ENCODE measurements at places on chromosomes 5 and 9.

- DNase-seq, result no peak
These were observed 10.7 kb upstream of the PTGR1 start for GRCh38 chr9:111610149-111610548.

GRCh38 chr5:62268792-62269191 is 37.2 kb upstream of the KIF2A start:
- no peak for DNase-seq

- no peak for DNase-seq
These were observed 20.9 kb upstream of the ADAM19 start for GRCh38 chr5:157596487-157596886.

GRCh38 chr5:139974661-139975060 is 68.4 kb downstream of the NRG2 start:
- no peak for DNase-seq

DNA sequence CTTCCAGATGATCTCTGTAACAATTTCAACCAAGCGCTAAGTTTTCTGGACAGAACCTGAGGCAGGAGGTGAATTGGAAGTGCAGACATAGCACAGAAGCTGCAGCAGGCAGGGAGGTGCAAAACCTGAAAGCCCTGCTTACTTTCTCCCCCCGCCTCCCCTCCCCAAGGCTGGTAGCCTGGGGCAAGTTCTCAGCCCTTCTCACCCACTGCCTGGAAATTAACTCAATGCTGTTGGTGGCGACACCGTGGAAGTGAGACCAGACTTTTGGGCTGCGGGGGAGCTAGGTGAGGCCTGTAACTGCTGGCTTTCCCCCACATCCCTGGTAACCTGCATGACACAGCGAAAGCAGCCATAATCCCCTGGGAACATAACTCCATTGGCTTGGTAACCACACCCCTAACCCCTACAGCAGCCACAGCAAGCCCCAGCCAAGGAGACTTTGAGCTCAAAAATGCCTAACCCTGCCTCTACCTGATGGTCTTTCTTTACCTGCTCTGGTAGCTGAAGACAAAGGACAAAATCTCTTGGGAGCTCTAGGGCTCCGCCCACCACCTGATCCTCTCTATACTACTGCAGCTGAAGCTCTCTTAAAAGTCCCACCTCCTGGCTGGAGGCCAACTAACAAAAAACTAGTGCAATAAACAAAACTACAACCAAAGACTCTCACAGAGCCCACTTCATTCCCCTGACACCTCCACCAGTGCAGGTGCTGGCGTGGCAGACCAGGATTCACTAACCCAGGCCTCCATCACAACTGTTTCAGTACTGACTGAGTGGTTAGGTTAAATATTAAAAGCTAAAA is 11.9 kb upstream of the OR13C8 start:
- no peak for DNase-seq

- DNase-seq, result no peak
These were observed 406.2 kb upstream of the ZNF608 start for GRCh38 chr5:125152461-125153189.

- no peak for DNase-seq
These were observed at the start of gene TMEFF1 for GRCh38 chr9:100472788-100473275. TMEFF1 (plus strand) TSS chr9:100473149; CDS start chr9:100473545, 396 bp downstream.

- no peak for DNase-seq
These were observed 16.4 kb upstream of the C5orf58 start for GRCh38 chr5:170216257-170216864.

DNA sequence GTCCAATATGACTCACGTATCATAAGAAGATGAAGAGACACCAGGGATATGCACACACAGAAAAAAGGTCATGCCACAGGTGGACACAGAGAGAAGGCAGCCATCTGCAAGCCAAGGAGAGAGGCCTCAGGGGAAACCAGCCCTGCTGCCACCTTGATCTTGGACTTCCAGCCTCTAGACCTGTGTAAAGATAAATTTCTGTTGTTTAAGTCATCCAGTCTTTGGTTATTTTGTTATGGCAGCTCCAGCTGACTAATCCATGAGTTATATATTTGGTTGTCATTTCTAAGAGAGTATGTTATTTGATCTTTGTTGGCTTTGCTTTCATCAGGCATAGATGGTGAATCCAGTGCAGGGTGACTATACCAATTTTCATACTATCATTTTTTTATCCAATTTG is 130.2 kb upstream of the DAP start:
- DNase-seq, result no peak

- no peak for DNase-seq
These were observed 198.9 kb downstream of the LURAP1L start for GRCh38 chr9:12973710-12974109.

DNA sequence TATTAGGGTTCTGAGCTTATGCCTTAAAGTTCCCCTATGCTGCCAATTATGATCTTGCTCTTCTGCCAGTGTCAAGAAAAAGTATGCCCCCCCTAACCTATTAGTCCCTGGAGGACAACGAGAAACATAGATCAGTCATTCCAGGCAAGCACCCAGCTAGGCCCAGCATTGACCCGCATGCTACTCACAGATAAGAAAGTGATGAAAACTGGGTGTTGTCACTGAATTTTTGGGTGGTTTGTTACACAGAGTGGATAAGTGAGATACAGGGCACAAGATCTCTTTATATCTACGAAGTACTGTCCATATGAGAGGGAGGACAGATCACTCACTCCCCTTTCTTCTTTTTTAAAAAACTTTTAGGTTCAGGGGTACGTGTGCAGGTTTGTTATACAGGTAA is 6.4 kb upstream of the TEX48 start:
- no peak for DNase-seq

GRCh38 chr5:16437977-16438376 is 27.6 kb downstream of the ZNF622 start:
- no peak for DNase-seq
